ENCODE measurements at places on chromosomes 12 and 14.

GRCh38 chr12:69988481-69989321, 163.7 kb downstream of the MYRFL start:
- DNase-seq = peak; percentile 83

DNA sequence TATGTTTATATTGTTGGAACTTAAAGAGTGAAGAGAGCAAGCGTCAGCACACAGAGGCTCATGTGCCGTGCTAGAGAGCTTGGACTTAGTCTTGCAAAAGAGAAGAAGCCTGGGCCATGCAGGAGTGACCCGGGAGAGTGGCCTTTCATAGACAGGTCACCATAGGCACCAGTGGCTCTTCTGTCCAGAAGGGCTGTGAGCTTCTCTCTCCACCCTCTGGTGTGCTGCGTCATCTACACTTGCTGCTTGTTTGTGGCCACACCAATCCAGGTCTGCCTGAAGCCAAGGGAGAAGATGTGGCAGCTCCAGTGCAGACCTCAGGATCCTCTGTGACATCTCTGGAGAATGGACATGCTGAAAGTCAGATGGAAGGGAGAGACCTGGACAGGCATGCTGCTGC, 74.4 kb downstream of the NTF3 start:
- DNase-seq = no peak

GRCh38 chr14:63504648-63505047, 38.5 kb downstream of the PPP2R5E start:
- no peak for DNase-seq

DNA sequence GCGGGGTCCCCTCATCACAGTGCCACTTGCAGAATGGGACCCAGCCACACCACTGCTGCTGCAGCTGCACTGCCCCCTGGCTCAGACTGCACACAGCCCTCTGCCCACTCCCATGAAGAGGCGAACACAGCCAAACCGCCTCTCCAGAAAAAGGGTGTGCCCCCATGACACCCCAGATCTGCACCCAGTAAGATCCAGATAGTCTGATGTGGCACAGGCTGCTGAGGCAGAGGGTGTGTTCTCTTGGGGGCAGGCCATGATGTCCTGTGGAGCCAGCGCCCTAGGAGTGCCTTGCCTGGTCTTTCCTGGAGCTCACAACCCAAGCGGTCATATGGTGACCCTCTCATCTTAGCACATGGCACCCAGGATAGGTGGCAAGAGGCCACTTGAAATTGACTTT, 44.4 kb downstream of the SLC8B1 start:
- DNase-seq = no peak

- DNase-seq = no peak
These were observed 39.7 kb downstream of the RAD51B start for GRCh38 chr14:67859169-67859749.

DNA sequence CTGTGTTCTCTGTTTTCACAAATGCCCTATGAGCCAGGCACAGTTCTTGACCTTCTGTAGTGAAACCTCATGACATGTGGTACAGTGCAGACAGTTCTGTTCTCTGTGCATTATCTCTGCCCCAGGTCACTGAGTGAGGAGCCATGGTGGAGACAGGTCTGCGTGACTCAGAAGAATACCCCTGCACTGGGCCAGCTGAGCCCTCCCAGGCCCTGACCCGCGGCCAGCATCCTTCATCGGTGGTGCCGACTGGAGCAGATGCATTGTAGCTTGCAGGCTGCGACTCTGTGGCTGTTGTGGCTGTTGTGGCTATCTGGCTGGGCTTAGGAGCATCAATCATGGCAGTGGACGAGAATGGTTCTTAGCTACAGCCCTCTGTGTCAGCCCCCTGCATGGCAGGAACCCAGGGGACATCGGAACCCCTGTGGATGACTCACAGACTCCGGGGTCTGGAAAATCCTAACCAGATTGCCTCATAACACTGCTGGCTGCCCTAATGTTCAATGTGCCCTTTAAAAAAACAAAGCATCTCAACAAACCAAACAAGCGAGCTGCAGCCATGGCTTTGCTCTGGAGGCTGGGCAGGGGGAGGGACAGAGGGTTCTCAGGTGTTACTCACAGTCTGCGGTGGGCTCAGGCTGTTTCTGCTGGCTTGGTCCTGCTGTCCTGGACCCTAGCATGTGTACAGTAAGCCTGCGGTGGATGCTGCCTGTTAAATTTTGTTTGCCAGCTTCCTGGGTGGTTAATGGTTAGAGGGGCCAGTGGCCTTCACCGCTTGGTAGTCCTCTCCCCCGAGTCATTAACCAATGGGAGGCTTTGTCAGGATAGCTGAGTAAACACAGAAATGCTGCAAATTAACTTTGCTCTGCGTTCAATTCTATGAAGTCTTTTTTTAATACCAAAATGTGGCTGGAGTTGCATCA, at the start of gene SERPINA6:
TSS of gene SERPINA6 (minus strand) at position 689 of the 923 bp plus-strand sequence. CDS start 8,688 bp downstream, outside the sequence.
- peak; percentile 14 for DNase-seq

GRCh38 chr12:121949648-121950397, 31.4 kb downstream of the CFAP251 start:
- peak; percentile 96 for DNase-seq

DNA sequence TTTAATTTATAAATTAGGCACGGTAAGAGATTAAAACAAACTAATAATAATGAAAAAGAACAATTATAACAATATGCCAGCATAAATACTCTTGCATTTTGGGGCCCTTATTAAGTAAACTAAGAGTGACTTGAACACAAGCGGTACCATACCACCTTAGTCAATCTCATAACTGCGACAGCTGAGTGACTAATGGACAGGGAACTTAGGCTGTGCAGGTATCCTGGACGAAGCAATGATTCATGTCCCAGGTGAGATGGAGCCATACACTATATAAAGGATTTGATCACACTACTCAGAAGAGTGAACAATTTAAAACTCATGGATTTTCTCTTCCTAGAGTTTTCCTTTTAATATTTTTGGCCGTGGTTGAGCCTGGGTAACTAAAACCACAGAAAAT, 4.3 kb downstream of the KLRC4 start:
- DNase-seq = no peak

DNA sequence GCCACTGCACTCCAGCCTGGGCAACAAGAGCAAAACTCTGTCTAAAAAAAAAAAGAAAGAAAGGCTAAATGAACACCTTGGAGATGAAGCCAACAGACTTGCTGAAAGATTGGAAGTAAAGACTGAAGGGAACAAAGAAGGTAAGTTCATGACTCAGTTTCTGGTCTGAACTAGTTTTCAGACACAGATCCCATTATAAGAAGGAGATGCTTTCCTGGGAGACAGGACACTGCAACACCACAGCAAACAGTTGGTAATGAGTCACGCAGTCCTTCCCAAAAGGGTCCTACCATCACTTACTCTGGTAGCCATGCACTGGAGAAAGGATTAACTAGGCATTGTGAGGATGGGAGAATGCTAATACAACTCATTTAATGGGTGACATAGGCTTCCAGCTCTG, 97.2 kb downstream of the SSPN start:
- no peak for DNase-seq

GRCh38 chr14:21612324-21612723, 22.4 kb downstream of the OR10G2 start:
- DNase-seq = peak; percentile 0

DNA sequence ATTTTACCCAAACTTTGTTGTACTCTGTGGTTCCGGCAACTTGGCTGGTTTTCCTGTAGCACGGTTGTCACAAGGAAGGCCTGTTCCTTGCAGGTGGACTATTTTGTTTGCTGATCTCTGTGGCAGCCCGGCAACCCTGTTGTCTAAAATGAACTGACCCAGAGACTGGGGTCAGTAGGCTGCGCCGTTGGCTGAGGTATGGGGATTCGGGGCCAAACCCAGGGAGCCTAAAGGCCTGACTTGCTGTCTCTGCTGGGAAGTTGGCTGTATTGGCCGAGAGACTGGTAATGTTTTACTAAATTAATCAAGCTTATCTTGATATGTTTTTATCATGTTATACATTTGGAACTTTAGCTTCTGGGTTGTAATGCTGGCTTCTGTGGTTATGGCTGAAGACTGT, 13.8 kb downstream of the SMIM41 start:
- DNase-seq = no peak

- no peak for DNase-seq
These were observed 134.9 kb downstream of the CAPZA3 start for GRCh38 chr12:18872770-18873169.

DNA sequence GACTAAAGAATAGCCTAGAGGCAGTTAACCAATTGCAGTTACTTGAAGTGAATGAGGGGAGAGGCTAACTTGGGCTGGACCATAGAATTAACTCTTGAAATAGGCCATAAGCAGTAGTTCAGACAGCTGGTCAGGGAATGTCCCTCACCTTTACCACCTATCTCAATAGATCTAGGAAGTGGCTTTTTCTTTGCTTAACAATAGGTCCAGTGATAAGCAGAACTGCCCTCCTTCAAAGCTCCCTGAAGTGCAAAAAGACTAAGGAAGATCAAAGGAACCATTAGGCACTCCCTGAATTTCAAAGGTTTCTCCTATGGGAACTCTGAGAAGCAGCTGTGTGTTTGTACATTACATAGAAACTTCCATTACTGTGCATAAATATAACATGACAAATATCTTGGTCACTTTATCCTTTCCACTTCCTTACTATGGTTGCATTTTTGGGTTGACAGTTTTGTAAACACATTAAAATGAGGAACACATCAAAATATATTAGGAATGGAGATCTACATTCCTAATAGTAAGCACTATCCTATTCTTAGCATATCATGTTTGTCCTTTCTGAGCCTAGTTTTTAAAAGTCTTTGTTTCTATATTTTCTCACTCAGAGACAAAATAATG, 7.2 kb upstream of the NAA30 start:
- no peak for DNase-seq

DNA sequence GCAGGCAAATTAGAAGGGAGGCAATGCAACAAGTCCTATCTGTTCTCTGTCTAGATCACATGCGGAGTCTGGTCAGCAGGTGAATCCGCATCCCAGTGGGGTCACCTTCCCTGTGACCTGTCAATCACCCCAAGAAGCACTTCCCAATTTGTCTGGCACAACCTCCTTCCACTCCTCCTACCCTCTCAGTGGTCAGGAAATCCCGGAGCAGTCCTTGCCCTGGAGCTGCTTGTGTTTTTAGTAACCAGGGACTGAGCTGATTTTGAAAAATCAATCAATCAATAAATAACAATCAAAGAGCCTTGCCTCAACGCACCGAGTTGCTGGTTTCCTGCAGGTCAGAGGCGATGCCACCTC, 572 bp upstream of the ACSS3 start:
- peak; percentile 17 for DNase-seq

- peak; percentile 67 for DNase-seq
These were observed 769 bp downstream of the FKBP4 start for GRCh38 chr12:2795291-2796186.

- DNase-seq = peak; percentile 51
These were observed 21.3 kb upstream of the HSP90B1 start for GRCh38 chr12:103908877-103909276.

Measured in cardiac fibroblast (primary cell).